DMS79 (cell line): ENCODE measurements at places on chromosomes 1 and 21.
A peak's percentile ranks its signal among the peaks of the same experiment; 100 is the strongest.

DNA sequence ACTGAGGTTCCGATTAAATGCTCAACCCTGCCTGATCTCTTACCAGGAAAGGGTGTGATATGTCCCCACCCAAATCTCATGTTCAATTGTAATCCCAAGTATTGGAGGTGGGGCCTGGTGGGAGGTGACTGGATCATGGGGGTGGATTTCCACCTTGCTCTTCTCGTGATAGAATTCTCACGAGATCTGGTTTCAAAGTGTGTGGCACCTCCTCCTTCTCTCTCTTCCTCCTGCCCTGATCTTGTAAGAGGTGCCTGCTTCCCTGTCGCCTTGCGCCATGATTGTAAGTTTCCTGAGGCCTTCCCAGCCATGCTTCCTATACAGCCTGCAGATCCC is 34.9 kb downstream of the RSPH1 start:
- DNase-seq = peak; percentile 69

DNA sequence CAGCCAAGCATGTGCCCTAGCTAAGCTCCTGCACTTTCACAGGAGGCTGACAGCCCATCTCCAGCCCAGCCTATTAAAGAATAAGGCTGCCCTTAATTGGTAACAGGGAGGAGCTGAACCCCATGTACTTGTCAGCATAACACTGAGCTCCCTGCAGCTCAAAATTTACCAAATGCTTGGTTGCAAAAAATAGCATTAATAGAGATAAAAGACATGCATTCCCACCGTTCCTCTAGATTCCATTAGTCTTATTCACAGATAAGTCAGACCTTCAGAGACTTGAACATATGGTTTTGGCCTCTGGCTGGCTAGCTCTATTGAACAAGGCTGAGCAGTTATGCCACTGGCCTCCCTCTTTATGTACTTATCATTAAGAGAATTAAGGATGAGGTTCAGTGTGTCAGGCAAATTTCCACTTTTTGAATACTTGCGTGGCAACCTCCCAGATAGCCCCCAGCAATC is 29.2 kb downstream of the OLFML3 start:
- DNase-seq = no peak

DNA sequence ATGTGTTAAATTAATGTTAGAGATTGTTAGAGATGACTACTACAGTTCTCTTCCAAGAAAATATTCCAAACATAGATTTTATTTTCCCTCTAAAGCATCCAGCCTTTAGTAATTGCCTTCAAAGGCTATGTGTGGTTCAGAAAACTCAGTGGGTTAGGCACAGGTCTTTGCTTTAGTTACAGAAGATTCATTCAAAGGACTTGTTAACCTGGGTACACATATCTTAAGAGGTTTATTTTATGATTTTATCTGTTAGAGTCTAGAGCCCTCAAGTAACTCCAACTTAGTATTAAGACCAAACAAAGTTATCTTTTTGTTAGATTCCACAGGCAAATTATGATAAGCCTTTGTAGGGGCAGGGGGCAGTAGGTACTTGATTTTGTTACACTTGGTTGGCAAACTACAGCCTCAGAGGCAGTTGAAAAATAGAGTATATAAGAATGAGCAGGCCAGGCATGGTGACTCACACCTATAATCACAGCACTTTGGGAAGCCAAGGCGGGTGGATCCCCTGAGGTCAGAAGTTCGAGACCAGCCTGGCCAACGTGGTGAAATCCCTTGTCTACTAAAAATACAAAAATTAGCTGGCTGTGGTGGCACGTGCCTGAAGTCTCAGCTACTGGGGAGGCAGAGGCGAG is 37.9 kb downstream of the CXADR start:
- DNase-seq = no peak

DNA sequence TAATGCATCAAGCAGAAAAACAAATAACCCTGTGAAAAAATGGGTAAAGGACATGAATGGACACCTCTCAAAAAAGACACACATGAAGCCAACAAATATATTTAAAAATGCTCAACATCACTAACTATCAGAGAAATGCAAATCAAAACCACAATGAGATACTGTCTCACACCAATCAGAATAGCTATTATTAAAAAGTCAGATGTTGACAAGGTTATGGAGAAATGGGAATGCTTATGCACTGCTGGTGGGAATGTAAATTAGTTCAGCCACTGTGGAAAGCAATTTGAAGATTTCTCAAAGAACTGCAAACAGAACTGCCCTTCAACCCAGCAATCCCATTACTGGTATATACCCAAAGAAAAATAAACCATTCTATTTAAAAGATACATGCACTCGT is 86.6 kb upstream of the TNFSF4 start:
- DNase-seq = no peak

GRCh38 chr1:23521588-23521987 is 9.4 kb downstream of the E2F2 start:
- no peak for DNase-seq
